M059J (cell line): ENCODE measurements at places on chromosomes 2 and 18. TPM values are rescaled to one million over a fixed set of nuclear protein-coding genes. Genes with fewer than 3 reads are reported as not detected.

COL4A4 gene
- 0.22 and 0.89 TPM in 2 replicates for total RNA-seq

PLEKHH2 gene
- 2.4 and 2.5 TPM in 2 replicates for total RNA-seq

PAX3 gene
- 11.2 and 14.6 TPM in 2 replicates for total RNA-seq

DSG1 gene
- not detected in 2 replicates for total RNA-seq

- DNase-seq: peak; percentile 29
Measured at GRCh38 chr18:22228976-22229375, 59.6 kb downstream of the GATA6 start.

DNA sequence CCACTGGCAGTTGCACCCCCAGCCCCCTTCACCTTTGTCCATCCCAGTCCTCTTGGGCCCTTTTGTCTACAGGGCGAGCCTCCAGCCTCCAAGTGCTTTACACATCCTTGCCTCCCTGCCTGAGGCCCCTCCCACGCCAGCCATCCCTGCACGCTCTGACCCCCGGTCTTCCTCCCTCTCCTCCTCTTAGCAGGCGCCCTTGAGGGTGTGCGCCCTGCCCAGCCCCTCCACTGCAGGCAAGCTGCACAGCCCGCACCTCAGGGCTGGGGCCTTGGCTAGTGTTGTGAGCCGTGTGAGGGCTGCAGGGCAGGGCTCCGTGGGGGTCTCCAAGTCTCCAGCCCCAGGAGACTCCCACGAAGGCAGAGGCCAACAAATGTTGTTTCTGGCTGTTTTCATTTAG lies 6.9 kb downstream of the BOK start:
- no peak for DNase-seq

GRCh38 chr2:218883491-218884490 lies 3.1 kb downstream of the WNT10A start:
- no peak for DNase-seq

DNA sequence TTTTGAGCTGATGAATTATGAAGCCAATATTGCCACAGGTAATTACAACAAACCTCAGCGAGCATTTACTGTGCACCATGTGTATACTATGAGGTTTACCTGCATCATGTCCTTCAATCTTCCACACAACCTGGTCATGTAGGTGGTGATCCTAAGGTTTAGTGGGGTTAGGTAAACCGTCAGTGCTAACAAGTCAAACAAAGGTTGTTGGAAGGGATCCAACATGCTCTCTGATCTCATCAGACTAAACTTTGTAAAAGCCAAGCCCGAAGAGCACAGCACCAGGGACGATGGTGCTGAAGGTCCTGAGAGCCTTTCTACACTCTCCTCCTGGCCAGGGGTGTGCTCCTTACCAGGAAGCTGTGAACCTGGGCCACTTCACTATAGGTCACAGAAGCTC lies 29.4 kb downstream of the SH3YL1 start:
- DNase-seq: no peak

DNA sequence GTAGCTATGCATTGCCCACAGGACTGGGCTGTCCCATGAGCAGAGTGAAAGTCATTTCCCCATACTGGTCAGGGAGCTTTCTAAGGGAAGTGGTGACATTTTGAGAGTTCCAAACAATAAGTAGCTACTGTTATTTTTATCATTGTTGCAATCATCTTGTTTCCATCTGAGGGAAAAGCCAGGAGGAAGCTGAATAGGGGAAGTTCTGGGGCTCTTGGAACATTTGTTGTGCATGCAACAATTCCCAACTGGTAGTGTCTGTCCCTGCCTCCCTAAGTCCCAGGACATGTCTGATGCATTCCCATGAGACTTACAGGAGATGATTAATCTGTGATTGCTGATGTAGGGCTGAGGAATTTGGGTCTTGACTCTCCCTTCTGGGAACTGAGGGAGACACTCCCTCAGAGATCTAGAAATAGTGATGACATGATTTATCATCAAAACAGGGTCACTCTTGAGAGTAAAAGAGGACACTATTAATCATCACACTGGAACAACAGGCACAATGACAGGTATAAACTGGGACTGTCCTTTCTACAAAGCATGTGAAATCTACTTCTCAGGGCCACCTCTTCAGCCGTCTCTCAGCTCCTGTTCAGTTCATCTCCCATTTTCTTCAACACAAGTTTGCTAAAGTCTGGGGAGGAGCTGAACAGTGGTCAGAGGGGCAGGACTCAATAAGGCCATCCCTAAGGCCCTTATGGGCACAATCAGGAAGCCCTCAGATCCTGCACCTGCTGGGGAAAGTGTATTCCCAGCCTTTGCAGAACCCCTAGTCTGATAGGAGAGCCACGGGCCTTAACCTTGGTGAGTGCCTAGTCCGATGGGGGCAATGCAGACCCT lies 28.0 kb upstream of the MARCO start:
- peak; percentile 60 for DNase-seq

- peak; percentile 43 for DNase-seq
Measured at GRCh38 chr2:26298638-26299393, 47.1 kb upstream of the SELENOI start.

DNA sequence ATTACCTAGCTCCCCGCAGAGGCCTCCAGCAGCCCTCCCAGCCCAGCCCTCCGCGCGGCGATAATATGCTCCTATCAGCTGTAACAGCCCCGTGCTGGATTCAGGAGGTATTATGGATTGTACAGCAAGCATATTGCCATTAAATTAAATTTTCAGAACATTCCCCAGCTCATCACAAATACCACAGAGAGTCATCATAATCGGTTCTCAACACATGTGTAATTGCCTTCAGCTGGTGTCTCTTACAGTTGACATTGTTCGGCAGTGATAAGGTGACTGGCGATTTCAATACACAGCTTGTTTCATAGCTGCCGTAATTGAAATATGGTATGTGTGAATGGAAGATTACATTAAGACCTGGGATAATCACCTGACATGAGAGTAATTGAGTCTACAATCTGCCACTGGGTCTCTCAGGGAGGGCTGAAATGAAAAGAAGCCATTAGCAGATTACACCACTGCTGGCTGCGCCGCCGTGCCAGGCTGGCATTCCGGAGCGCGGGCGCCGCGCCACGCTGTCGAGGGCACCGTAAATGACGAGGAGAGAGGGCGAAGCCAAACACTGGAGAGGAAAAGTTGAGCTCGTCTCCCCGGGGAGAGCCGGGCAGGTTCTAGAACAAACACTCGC lies 549.4 kb upstream of the SALL3 start:
- DNase-seq: no peak

DNA sequence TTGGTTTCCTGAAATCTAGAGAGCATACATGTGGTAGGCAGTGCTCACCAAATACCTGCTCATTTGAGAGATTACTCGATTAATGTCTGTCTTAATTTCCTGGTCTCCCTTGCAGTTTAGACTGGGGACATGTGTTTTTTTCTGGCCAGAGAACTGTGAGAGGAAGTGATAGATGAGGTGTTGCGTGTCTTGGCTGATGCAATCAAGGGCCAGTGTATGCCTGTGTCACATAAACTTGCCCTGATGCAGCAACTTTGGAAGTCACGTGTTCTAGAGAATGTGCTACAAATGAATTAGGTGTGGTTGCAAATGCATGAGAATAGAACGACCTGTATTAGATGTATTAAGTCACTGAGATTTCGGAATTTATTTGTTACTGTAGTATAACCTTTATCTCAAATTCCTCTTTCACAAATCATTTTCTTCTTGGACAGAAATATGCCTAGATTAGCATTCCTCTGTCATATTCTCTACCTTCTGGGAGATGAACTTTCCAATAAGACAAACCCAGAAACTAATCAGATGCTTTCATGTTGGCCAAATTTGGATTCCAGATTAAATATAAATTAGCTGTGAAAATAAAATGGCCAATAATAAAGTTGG lies 9.9 kb upstream of the IL1A start:
- DNase-seq: peak; percentile 33

DNA sequence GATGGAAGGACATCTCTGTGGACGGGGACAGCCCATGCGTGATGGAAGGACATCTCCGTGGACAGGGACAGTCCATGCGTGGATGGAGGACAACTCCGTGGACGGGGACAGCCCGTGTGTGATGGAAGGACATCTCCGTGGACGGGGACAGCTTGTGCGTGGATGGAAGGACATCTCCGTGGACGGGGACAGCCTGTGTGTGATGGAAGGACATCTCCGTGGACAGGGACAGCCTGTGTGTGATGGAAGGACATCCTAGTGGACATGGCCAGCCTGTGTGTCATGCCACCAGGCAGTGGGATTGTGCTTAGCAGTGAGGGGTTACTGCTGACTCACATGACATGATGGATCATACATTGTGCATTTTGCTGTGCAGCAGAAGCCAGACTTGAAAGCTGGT lies 30.0 kb upstream of the NFATC1 start:
- no peak for DNase-seq

- no peak for DNase-seq
Measured at GRCh38 chr2:111990856-111991255, 64.2 kb upstream of the TMEM87B start.

- DNase-seq: no peak
Measured at GRCh38 chr18:10508591-10508990, 17.2 kb upstream of the NAPG start.

DNA sequence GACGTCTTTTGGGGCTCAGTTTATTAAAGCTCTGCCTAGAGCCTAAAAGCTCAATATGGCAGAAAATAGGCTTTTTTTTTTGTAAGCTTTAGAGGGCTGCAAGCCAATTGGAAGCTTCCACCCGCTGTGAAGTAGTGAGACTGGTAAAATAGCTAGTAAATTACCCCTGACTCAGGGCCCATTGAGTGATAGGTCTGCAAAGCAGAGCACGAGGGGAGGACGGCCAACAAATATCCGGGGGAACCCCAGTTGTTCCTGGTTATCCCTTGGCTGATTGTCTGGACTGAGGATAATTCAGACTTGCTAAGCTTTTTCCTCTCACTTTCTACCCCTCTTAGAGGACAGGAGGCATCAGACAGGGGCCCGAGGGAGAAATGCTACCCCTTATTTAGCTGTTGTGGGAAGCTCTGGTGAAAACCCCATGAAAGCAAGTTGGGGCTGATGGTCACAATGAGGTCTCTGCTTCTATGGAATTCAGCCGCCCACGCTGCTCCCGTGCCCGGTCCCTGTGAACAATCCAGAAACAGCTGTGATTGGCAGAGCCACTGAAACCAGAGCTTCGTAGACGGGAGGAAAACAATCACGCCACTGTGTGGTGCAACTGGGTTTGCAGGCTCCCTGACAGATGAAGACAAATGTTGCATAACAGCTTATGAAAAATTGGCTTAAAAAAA lies 141.9 kb upstream of the LGALSL start:
- peak; percentile 73 for DNase-seq
